ENCODE measurements at places on chromosomes 5 and 9.

- no peak for DNase-seq
These were observed 7.9 kb upstream of the ESM1 start for GRCh38 chr5:54993318-54993717.

- DNase-seq = no peak
These were observed 130.0 kb downstream of the PIP5K1B start for GRCh38 chr9:68834931-68835520.

DNA sequence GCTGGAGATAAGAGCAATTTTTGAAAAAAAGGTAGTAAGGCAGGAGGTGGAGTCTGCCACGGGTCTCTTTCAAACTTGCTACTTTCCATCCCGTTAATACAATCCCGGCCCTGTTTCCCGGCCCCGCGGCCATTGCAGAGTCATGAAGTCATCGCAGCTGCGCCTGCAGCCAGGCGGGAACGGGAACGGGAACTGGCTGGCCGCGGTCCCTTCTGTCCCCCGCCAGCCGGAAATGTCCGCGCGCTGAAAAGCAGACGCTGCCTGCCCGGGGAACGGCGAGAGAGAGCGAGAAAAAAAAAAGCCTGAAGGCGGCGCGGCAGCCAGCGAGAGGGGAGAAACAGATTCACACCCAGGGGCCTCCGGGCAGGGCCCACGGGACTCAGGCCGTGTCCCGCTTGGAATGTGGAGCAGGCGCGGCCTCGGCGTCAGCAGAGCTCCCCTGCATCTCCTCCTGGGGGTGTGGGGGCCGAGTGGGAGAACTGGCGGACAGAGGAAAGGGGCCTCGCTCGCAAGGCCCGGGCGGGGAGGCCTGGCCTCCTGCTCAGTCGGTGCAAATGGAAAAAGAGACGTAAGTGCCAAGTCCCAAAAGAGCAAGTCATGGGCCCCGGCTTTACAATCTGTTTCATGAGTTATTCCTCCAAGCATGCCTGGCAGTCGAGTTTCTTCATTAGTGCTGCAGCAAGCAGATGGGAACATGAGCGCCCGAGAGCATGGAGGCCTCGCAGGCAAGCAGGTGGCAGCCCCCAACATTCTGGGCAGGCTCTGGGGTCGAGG is 201.2 kb upstream of the GAS1 start:
- DNase-seq = peak; percentile 4

GRCh38 chr5:40549616-40550015 is 130.1 kb upstream of the PTGER4 start:
- no peak for DNase-seq

DNA sequence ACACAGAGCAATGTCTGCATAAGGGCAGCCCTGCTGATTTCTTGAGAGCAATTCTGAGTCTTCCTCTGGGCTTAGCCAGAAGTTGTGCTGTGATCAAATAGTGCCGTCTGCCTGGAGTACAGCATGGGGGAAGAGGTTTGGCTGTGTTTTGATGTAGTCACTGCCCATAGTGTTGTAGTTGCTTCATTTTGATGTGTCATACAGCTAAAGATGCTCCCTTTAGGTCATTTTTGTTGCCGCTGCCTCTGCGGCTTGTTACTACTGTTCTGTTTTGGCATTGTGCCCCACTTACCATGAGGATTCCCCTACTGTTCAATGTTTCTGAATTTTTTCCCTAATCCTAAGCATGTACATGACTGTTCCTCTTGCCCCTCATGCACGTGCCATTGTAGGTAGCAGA is 23.0 kb downstream of the SLC36A1 start:
- no peak for DNase-seq

DNA sequence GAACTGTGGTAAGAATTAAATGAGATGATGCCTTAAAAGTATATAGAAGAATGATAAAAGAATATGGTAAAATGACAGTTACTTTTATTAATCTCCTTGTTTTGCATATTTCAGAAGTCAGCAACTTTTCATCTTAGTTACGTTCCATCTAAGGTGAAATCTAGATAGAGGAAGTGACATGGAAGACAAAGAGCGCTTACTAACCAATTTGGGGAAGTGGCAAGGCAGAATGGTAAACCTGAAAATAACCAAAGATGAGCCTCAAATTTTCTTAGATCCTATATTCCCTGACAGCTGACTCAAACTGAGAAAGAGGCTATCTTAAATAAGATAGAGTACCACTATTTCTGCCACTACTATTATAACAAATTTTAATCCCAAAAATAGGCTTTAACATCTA is 52.5 kb downstream of the FGF10 start:
- DNase-seq = no peak

GRCh38 chr9:137552022-137552768 is 516 bp downstream of the MRPL41 start:
- no peak for DNase-seq

DNA sequence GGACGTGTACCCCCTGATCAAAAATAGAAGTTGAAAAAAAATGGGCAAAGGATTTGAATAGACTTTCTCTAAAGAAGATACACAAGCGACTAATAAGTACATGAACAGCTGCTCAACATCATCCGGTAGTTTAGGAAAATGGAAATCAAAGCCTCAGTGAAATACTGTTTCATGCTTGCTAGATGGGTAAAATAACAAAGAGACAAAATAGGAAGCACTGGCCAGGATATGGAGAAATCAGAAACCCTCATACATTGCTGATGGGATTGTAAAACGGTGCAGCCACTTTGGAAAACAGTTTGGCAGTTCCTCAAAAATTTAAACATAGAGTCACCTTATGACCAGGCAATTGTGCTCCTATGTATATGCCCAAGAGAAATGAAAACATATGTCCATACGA is 65.0 kb upstream of the SUB1 start:
- DNase-seq = no peak

DNA sequence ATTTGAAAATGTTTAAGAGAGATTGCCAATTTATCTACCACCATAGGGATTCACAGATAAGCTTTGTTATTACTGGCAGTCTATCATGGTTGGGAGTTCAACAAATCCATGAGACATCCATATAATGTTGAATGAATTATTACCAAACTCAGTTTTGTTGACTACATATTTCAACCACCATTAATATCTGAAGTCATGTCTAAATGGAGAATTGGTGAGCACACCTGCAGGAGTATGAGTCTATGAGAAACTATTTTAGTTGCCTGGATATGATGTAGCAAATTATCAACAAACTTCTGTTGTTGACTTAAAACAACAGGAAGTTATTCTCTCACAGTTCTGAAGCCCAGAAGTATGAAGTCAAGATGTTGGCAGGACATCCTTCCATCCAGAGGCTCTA is 126.8 kb upstream of the FBXL7 start:
- DNase-seq = no peak
